Stimulated activated CD8-positive, alpha-beta memory T cell treated with anti-CD3 and anti-CD28 coated beads, Interleukin-7, amount 100 ng/mL, for 1 hour (primary cell): ENCODE measurements at places on chromosomes 6 and 20.

- no peak for DNase-seq
Measured at GRCh38 chr6:111791415-111791814, 81.8 kb downstream of the FYN start.

- DNase-seq = no peak
Measured at GRCh38 chr20:59729506-59729905, 125.2 kb downstream of the PHACTR3 start.

DNA sequence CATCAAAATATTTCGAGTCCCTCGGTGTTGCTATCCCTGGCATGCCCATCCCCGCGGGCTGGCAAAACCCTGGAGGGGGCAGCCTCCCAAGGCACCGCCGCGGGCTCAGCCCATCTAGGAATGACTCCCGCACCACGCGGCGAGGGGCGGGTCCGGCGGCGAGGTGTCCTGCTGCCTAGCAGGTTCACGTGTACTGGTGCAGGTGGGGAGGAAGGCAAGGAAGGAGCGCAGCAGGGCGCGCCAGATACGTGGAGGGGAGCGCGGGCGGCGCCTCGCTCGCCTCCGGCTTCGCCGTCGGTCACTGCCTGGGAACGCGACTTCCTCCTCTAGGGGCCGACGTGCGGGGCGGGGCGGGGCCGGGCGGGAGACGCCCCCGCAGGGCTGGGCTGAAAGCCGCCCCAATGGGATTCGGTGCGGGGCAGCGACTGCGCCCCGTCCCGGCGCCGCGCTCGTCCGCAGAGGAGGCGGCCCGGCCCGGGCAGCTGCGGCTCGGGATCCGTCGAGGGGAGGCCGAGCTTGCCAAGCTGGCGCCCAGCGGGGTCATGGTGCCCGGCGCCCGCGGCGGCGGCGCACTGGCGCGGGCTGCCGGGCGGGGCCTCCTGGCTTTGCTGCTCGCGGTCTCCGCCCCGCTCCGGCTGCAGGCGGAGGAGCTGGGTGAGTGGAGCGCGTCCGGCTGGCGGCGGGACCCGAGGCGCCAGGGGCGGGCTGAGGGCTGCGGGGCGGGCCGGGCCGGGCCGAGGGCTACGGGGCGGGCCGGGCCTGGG, at the start of gene DCBLD1:
Gene DCBLD1, plus strand, starts transcription at position 435 of the 764 bp plus-strand sequence. Its CDS starts 108 bp downstream, at position 543.
- DNase-seq = peak; percentile 13

GRCh38 chr20:62063315-62063980, 2.2 kb downstream of the TAF4 start:
- no peak for DNase-seq

GRCh38 chr6:122077603-122078002, 321.8 kb upstream of the HSF2 start:
- DNase-seq = no peak

- no peak for DNase-seq
Measured at GRCh38 chr6:144395014-144395413, 109.9 kb downstream of the UTRN start.

- DNase-seq = no peak
Measured at GRCh38 chr20:58677808-58678207, 14.8 kb upstream of the NPEPL1 start.

- DNase-seq = no peak
Measured at GRCh38 chr6:38909015-38909730, 139.4 kb upstream of the GLP1R start.

- no peak for DNase-seq
Measured at GRCh38 chr6:80227545-80228105, 121.2 kb downstream of the BCKDHB start.

GRCh38 chr20:36175016-36175415, 20.5 kb downstream of the EPB41L1 start:
- DNase-seq = no peak
